Pancreas (tissue), 10 donors: ENCODE measurements at places on chromosomes 6 and 20. TPM values are rescaled to one million over a fixed set of nuclear protein-coding genes. Genes with fewer than 3 reads are reported as not detected.

- DNase-seq, result no peak
Observed at GRCh38 chr20:19380211-19380610, 167.8 kb downstream of the SLC24A3 start.

GRCh38 chr6:87574237-87574804 lies 15.5 kb downstream of the RARS2 start:
- no peak for DNase-seq

GRCh38 chr6:170087941-170088581 lies 202.8 kb downstream of the DLL1 start:
- DNase-seq, result peak; percentile 7

- no peak for DNase-seq
Observed at GRCh38 chr20:53201588-53201987, 229.4 kb downstream of the TSHZ2 start.

DNA sequence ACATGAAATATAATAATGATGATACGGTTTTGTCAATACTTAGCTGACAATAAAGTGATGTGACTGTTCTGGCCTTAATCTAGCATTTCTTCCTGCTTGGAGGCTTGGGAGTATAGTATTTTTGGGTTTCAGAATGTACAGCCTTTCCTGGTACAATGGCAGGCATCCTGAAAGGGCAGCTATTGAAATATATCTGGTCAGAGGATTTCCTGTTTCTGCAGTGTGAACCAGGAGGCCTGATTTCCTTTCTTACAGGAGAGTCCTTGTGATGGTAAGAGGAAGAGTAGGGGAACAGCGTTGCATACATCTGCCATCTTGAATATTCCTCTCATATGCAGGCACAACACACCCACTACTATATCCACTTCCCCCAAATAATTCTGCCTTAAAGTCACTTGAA lies 93.7 kb downstream of the MYO6 start:
- no peak for DNase-seq

- DNase-seq, result no peak
Observed at GRCh38 chr6:10567256-10568026, 46.3 kb downstream of the GCNT2 start.

Gene RPP21
- 84.2 TPM for polyA plus RNA-seq

- DNase-seq, result peak; percentile 36
Observed at GRCh38 chr20:62736026-62736406, 27.4 kb downstream of the NTSR1 start.

Gene ZNF391
- polyA plus RNA-seq, result 1.4 TPM

GRCh38 chr6:140546640-140547039 lies 1172.2 kb upstream of the CITED2 start:
- no peak for DNase-seq

GRCh38 chr20:45449528-45449927 lies 20.0 kb upstream of the WFDC2 start:
- DNase-seq, result no peak

Gene SSTR4
- polyA plus RNA-seq, result 0.07 TPM

DNA sequence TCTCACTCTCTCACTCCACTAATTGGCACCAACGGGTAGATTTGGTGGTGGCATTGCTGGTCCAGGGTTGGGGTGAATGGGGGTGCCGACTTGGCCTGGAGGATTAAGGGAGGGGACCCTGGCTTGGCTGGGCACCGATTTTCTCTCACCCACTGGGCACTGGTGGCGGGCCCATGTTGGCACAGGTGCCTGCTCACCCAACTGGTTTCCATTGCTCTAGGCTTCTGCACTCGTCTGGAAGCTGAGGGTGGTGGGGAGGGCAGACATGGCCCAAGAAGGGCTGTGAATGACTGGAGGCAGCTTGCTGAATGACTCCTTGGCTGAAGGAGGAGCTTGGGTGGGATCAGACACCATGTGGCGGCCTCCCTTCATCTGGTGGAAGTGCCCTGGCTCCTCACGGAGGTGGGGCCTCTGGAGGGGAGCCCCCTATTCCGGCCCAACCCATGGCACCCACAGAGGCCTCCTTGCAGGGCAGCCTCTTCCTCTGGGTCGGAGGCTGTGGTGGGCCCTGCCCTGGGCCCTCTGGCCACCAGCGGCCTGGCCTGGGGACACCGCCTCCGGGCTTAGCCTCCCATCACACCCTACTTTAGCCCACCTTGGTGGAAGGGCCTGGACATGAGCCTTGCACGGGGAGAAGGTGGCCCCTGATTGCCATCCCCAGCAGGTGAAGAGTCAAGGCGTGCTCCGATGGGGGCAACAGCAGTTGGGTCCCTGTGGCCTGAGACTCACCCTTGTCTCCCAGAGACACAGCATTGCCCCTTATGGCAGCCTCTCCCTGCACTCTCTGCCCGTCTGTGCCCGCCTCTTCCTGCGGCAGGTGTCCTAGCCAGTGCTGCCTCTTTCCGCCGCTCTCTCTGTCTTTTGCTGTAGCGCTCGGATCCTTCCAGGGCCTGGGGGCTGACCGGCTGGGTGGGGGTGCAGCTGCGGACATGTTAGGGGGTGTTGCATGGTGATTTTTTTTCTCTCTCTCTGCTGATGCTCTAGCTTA lies 11.2 kb downstream of the VEGFA start:
- DNase-seq, result no peak

Gene ERVFRD-1
- polyA plus RNA-seq, result not detected

Gene PLA2G7
- polyA plus RNA-seq, result 0.19 TPM

Gene TINAG
- not detected for polyA plus RNA-seq

DNA sequence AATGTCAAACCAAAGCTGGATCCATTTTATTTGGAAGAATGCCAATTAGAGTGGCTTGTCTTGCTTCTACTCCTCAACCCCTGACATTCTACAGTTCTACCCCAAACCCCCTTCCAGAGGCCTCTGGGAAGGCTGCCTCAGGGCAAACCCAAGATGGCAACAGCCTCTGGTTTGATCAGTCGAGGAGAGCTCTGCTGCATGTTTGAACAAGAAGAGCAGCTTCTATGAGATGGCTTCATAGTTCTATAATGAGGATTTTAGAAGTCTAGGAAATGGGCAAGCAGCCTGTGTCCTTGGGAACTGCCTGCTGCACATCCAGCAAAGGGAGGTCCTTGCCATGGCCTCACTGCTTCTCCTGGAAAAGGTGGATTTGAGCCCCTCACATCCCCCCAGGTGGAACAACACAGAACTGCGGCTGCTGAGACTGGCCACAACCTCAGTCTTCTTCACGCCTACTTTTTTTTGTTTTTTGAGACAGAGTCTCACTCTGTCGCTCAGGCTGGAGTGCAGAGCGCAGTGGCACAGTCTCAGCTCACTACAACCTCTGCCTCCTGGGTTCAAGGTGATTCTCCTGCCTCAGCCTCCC lies 37.9 kb downstream of the ZC3H12D start:
- no peak for DNase-seq

DNA sequence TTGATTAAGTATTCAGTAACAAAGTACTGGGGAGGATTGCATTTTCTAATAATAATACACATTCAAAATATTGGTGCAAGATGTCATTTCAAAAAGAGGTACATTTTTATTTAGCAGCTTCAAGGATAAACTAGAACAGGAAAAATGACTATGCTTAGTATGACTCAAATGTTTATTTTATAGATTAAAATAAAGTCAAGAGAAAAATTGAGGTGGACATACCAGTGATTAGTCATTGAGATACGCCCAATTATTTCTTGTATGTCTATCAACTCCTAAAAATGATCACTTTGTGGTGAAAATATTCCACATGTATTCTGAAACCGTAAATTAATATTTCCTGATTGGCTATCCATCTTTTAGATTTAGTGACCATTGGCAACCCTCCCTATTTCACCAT lies 96.7 kb downstream of the PHF3 start:
- no peak for DNase-seq

DNA sequence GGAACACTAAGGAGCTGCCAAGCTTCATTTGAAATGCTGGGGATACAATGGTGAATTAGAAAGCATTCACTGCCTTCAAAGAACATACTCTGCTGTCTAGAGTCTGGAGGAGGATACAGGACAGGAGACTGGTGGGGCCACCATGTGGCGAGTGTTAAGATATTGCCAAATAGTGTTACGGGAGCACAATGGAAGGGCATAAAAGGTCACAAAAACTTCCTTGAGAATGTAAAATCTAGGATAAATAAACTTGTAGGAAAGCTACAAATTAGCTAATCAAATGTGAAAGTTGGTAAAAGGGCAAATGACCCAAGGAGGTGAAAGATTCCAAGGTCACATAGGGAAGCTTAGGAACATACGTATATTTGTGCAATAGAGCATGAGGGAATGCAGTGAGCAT lies 271.7 kb downstream of the RFPL4B start:
- no peak for DNase-seq

Gene SLC26A8
- polyA plus RNA-seq, result 0.07 TPM

DNA sequence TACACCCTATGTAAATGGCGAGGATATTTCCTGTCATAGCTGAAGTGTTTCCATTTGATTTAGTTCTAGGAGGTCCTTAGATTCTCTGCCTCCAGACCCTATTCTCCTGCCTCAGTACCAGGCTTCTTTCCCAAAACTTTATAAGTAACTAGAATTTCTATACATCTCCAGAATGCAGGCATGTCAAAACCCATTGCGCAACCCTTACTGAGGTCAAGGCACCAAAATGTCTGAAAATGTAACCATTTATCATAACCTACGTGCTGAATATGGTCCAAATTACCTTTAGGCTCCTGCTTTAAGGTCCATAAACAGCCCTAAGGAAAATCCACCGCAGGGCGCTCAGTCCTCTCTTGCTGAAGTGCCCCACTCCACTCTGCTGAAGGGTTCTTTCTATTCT lies 37.5 kb upstream of the MC3R start:
- DNase-seq, result no peak

GRCh38 chr6:3899970-3900439 lies 50.8 kb downstream of the FAM50B start:
- DNase-seq, result no peak

DNA sequence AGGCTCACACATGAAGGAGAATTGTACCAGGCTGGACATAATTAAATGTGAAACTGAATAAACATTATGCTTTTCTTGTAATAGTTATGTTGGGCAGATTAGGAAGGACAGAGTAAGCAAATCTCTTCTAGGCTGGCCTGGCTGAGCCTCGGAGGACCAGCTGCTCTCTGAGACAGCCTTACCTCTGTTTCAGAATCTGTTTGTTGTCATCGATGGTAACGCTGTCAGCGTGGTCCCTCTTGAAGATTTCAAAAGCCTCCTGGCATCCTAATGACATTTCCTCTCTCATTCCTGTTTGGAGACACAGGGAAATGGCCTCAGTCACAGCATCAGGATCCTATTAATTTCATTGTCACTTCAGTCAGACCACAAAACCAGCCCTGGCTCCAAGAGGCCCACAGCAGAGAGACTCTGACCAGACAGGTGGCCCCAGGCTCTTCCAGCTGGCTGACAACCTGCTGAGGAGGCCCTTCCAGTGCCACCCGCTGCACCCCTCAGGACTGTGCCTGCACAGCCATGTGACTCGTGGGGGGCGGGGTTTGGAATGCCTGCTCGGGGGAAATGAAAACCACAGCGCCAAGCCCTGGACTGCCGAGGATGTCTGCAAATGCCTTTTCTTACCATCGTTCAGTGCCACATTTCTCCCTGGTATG lies 108.5 kb upstream of the KCNK16 start:
- no peak for DNase-seq

Gene TREML2
- not detected for polyA plus RNA-seq

DNA sequence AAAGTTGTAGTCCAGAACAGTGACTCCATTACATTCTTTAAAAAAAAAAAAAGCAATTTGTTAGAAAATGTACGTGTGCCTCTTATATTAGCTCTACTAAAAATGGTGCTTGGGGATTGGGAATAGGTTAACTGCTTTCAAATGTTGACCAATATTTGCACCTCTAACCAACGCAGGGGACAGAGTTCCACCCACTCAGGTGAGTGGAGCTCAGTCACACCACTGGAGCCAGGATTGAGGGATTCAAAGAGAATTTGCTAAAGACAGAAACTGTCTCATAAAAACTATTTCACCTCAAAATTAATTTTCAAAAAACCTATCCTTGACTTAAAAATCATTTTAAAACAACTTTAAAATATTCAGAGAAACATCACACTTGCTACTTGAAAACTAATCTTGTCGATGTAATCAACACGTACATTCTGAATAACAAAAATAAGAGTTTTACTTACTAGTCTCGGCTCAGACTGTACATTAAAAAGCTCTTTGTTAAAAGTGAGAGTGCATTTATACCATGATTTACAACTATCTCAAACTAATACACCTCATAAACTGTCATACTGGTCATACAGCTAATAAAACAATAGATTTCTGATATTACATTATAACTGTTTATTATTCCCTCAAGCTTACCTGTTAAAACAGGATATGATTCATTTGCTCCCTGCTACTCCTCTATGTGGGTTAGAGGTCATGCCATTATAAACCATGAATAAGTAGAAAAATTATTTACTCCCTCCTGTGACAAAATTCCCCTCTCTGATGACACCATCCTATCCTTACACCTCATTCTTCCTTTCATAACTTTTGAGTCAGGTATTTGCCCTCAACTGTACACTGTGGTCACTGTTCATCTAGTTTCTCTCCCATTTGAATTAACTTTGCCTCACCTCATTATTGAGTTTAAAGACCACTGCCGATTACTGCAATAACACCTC lies 88.6 kb downstream of the PDE10A start:
- DNase-seq, result no peak

Gene BANF2
- 1.3 TPM for polyA plus RNA-seq

DNA sequence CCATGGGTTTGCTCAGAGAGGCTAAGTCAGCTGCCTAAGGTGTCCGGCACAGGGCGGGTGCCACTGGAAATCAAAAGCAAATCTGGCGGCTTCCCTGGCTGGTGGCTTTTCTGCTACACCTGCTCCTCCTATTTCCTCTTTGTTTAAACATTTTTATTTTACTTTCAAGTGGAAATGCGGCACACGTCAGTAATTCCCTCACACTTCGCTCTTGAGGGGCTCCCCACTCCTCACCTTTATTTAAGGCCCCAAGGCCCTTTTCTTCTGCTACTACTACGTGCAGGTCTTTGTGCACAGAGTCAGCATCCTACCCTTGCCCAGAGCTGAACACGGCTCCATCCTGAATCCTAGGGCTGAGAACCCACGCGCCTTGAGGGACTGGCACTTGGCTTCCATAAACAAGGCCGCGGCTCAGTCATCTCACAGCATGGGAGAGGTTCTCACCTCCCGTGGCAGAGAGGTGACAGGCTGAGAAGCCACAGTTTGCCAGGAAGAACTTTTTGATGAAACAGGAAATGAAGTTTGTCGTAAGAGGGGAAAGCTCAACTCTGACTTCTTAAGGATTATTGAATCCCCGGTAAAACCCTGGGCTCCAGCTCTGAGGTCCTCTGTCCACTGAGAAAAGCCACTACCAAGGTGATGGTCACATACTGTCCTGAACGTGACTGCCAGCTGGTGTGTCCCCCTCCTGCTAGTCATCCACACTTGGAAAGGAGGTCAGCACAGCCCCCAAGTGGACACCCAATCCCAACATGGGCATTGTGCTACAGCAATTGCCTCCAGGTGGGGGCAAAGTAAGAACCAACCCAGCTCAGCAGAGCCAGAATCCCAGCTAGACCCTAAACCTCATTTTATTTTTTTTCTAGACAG lies 48.0 kb downstream of the NFATC2 start:
- DNase-seq, result no peak

DNA sequence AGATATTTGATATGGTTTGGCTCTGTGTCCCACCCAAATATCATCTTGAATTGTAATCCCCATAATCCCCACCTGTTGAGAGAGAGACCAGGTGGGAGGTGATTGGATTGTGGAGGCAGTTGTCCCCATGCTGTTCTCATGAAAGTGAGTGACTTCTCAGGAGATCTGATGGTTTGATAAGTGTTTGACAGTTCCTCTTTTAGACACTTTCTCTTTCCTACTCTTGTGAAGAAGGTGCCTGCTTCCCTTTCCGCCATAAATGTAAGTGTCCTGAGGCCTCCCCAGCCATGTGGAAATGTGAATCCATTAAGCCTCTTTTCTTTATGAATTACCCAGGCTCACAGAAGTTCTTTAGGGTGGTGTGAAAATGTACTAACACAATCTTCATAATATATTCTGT lies 1404.0 kb upstream of the ADGRB3 start:
- DNase-seq, result no peak

Gene ZNF337
- 20.6 TPM for polyA plus RNA-seq

Gene RFX6
- 3.3 TPM for polyA plus RNA-seq
